Heart right ventricle (tissue), 16 donors: ENCODE measurements at places on chromosomes 6 and 20. TPM values are rescaled to one million over a fixed set of nuclear protein-coding genes. Genes with fewer than 3 reads are reported as not detected.

The LTB gene
- 10.0 TPM for total RNA-seq

The TSHZ2 gene
- total RNA-seq = 4.9 TPM

The NELFE gene
- total RNA-seq = 44.3 TPM

The RGS17 gene
- total RNA-seq = 0.35 TPM

The XKR7 gene
- total RNA-seq = not detected

DNA sequence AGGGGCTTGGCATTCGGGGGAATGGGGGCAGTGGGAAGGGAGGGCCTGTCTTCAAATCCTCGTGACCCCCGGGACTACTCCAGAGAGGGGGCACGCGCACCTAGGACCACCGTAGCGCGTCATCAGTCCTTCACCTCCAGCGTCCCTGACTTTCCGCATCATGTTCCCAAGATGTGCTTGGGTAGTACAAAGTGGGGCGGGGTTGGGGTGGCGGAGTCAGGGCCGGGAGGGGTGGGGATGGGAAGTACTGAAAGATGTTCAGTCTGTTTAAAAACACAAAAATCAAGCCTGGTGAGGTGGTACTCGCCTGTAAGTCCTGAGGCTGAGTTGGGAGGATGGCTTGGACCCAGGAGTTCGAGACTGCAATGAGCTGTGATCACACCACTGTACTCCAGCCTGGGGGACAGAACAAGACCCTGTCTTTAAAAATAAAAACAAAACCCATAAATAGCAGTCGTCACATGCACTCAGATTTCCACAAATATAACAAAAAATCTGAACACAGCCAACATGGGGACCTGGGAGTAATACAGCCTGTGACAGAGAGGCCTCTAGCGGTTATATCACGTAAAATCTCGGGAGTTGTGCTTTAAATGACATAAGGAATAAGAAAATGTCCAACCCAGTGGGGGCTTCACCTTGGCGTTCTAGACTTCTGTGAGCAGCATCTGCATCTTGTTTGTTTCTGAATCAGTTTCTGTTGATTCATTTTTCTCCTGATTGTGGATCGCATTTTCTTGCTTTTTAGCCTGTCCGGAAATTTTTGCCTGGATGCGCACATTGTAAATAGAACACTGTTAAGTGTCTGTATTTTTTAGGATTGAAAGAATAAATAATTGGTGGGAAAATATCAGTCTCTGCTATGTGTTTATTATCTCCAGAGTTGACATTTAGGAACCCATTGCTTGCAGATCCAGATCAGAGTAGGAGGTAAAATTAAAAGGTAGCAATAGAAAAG lies 698 bp upstream of the LRP11 start:
- H3K27ac ChIP-seq = peak overlapping the region; percentile 88
- H3K4me1 ChIP-seq = peaks cover 14% of the 10 kb centered on the region
- H3K4me3 ChIP-seq = peak overlapping the region; percentile 68
- no peaks in the 10 kb centered on the region for H3K36me3 ChIP-seq

DNA sequence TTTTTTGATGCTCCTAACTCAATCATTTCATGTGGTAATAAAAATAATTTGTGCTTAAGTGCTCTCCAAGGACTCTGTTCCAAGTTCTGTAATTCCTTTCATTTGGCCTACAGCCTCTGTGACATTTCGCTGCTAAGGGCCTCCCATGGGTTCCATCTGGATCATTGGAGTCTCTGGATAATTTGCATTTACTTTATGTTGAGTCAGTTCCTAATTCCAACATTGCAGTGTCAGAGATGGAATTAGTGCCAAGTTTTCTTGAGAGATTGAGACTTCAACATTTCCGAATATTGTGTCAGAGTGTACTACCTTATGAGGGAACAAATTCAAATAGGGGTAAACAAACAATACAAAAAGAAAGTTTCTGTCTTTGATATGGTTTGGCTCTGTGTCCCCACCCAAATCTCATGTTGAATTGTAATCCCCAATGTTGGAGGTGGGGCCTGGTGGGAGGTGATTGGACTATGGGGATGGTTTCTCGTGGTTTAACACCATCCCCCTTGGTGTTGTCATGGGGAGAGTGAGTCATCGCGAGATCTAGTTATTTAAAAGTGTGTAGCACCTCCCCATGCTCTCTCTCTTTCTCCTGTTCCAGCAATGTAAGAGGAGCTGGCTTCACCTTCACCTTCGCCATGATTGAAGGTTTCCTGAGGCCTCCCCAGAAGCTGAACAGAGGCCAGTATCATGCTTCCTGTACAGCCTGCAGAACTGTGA lies 244.1 kb upstream of the TBX18 start:
- no peak for DNase-seq
- H3K4me3 ChIP-seq = no peak overlapping the region
- no peaks in the 10 kb centered on the region for H3K36me3 ChIP-seq
- H3K27me3 ChIP-seq = no peaks in the 10 kb centered on the region
- H3K27ac ChIP-seq = no peak overlapping the region

GRCh38 chr20:64107736-64108457 lies 532 bp upstream of the NPBWR2 start:
- no peak for DNase-seq
- peaks cover 28% of the 10 kb centered on the region for H3K27me3 ChIP-seq
- H3K4me1 ChIP-seq = no peaks in the 10 kb centered on the region
- H3K4me3 ChIP-seq = no peak overlapping the region

DNA sequence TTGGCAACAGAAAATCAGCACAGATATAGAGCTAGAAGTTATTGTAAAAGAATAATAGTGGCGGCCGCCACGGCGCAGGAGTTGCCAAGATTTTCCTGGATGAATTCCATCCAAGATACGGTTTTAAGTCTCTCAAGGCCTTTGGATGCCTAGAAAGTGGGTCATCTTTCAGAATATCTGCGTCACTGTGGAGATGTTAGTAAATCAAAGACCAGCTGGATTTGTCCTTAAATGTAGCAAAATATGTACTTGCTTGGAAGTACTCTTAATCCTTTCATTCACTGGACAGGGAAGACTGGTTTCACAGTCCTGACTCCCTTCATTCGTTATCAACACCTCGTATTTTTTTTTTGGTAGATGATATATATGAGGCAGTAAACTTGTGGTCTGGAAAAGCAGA lies 83.0 kb downstream of the SLC22A3 start:
- no peaks in the 10 kb centered on the region for H3K4me1 ChIP-seq
- no peaks in the 10 kb centered on the region for H3K27me3 ChIP-seq
- peak; percentile 60 for DNase-seq
- H3K36me3 ChIP-seq = no peaks in the 10 kb centered on the region

DNA sequence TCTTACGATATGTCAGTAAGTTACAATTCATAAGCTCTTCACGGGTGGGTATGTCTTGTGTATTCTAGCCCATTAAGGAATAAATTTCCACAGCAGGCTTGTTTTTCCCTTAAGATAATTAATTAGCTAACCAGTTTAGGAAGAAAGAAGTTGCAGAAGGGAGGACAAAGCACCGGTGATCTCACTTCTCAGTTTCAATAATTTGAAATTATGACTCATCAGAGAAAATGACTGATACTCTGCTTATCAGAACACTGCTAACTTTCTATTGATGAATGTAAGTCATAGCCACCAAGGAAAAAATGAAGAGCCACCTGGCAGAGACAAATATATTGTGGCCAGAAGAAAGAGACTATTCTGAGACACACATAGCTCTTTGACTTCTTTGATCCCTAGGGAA lies 35.0 kb upstream of the ENTPD6 start:
- H3K4me1 ChIP-seq = no peaks in the 10 kb centered on the region
- H3K27ac ChIP-seq = no peak overlapping the region
- H3K27me3 ChIP-seq = peaks cover 9% of the 10 kb centered on the region
- H3K36me3 ChIP-seq = no peaks in the 10 kb centered on the region
